ENCODE measurements at places on chromosomes 2 and 18.

- peak; percentile 72 for DNase-seq
Observed at GRCh38 chr18:63148449-63149301, 170.9 kb downstream of the BCL2 start.

- DNase-seq = no peak
Observed at GRCh38 chr2:100580367-100581276, 17.8 kb downstream of the PDCL3 start.

DNA sequence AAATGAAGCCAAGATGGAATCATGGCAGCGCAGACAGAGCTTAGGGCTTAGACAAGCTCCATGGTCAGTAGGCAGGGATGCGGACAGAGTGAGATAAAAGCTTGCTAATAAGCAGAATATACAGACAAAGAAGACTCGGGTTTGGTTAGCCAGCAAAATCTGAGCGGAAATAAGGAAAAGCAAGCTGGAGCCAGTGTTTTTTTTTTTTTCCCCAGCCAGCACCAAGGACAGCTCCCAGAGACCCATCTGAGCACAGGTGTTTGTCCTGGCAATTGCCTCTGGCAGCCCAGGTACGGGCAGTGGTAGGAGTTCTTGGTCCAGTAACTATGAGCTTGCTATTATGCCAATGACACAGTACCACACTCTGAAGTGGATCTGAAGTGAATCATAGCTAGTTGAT, 187.6 kb downstream of the ADCYAP1 start:
- no peak for DNase-seq

- no peak for DNase-seq
Observed at GRCh38 chr2:135212757-135213156, 160.7 kb downstream of the RAB3GAP1 start.

DNA sequence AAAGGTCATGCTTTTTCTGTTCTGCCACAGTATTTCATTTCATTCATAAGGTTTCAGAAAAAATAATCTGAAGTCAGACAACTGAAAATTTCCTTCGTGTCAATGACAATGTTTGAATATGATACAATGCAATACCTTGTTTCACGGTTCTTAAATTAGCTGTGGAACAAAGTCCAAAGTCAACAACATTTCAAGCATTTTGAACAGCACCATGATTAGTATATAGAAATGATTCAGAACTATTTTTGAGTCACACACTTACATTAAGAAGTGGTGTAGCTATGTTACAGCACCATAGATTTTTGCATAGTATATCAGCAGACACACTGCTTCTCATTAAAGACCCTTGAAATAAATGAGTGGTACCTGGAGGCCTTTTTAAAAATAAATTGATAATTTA, 178.3 kb upstream of the DSEL start:
- no peak for DNase-seq

- no peak for DNase-seq
Observed at GRCh38 chr18:50142441-50143120, 52.4 kb downstream of the MYO5B start.

- no peak for DNase-seq
Observed at GRCh38 chr18:26708806-26709716, 156.4 kb downstream of the AQP4 start.

- DNase-seq = no peak
Observed at GRCh38 chr2:70173520-70173919, 17.3 kb downstream of the C2orf42 start.

GRCh38 chr2:144267239-144267638, 252.7 kb downstream of the ZEB2 start:
- DNase-seq = no peak

Measured in DMS79 treated with DMSO at 0.1 percent for 48 hours (cell line).